NCI-H2171 treated with DMSO at 0.1 percent for 48 hours (cell line): ENCODE measurements at places on chromosomes 4 and X.

- no peak for DNase-seq
Observed at GRCh38 chrX:20463296-20464075, 196.8 kb upstream of the RPS6KA3 start.

DNA sequence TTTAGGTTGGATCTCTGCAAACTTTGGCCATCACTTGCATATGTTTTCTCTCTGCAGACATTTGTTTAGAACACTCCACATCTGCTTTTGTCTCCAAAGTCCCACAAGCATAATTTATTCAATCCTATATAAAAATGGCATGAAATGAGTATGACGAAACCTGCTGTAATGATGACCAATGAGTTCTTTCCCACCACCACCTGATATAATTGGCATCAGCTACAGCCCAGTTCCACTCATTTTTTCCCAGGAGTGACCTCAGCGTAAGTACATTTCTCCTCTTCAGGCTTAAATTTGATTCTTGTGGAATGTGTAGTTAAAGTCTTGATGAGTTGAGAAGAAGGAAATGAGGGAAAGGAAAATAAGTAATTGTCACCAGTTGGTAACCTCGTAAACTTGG, 205.1 kb downstream of the AWAT2 start:
- no peak for DNase-seq

- DNase-seq, result no peak
Observed at GRCh38 chrX:8586953-8587352, 122.3 kb downstream of the VCX3B start.

GRCh38 chr4:138562544-138562991, 320.4 kb upstream of the SLC7A11 start:
- no peak for DNase-seq

GRCh38 chr4:174490451-174490961, 31.8 kb downstream of the HPGD start:
- no peak for DNase-seq

DNA sequence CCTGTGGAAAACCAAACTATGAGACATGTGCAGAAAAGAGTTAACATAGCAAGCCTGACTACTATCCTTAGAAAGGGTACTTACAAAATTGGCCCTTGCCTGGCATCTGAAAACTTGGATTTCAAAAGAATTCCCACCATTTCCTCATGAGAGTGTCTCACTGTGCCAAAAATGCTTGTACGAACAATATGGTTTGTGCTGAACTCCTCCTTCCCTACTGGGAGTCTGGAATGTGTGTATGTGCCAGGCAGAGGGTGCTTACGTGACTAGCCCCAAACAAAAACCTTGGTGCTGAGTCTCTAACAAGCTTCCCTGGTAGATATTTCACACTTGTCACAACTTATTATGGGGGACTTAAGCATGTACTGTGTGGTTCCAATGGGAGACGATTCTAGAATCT, 81.7 kb upstream of the GIMD1 start:
- no peak for DNase-seq

- no peak for DNase-seq
Observed at GRCh38 chrX:29297171-29297800, 710.0 kb downstream of the IL1RAPL1 start.

DNA sequence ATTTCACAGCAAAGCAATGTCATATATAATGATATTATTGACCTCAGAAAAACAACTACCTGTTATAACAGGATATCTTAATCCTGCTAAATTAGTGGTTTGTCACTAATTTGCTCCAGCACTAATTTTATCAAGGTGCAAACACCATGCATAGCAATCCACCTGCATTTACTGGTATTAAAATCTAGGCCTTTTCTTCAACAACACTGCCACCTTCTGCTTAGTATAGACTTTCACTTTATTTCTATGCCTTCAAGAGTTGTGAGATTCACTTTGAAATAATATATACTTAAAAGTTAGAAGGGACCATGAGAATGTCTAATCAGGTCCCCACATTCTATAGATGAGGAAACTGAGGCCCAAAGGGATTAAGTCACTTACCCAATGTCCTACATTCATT, 82.1 kb upstream of the IQCM start:
- peak; percentile 30 for DNase-seq

GRCh38 chr4:13611283-13611842, 16.2 kb downstream of the BOD1L1 start:
- no peak for DNase-seq

- DNase-seq, result no peak
Observed at GRCh38 chr4:3829956-3830773, 64.0 kb downstream of the ADRA2C start.

- DNase-seq, result peak; percentile 53
Observed at GRCh38 chrX:80876877-80877276, 67.2 kb upstream of the BRWD3 start.

DNA sequence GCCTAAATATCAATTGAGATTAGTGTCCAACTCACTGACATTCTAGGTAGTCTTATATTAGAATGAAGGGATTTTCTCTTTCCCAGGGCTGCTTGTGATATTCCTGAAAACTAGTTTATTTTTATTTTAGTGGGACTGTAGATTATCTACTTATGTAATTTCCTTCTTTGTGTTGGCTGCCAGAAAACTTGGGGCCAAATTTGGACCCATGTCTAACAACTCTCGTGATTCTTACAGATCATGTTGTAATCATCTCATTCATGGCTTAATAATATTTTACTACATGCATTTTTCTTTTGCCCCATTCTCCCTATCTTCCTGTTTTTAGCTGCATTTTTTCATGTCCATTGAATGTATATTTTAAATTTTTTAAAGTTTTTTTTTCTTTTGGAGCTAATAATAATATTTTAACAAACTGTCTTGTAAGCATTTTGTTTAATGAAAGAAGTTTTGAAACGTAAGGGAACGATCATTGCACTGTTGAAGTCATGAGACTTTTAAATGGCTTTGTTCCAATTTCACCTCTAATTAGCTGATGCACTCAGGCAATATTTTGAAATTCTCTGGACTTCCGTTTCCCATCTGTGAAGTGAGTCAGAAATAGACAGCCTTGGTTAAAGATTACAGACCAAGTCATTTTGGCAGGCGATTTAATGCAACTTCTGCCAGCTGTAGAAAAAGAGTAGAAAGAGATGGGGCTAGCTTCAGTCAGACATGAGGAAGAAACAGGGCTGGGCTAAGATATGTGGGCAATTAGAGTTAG, 14.3 kb upstream of the TDO2 start:
- DNase-seq, result no peak

DNA sequence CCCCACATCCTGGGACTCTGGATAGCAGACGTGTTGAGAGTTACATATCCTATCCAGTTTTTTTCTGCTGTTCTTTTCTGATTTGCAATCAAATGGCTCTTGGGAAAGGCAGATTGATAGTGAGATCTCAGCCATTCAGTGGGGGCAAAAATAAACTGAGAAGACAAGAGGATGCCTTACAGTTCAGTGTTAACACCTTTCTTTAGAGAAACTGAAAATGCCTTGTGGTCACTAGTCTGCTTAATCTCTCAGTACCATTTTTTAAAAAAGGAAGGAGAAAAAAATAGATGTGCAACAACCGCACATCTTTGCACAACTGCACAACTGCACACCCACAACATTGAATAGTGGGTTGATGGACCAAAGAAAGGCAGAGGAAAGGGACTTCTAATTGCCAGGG, 109.3 kb downstream of the ARHGEF9 start:
- DNase-seq, result no peak

DNA sequence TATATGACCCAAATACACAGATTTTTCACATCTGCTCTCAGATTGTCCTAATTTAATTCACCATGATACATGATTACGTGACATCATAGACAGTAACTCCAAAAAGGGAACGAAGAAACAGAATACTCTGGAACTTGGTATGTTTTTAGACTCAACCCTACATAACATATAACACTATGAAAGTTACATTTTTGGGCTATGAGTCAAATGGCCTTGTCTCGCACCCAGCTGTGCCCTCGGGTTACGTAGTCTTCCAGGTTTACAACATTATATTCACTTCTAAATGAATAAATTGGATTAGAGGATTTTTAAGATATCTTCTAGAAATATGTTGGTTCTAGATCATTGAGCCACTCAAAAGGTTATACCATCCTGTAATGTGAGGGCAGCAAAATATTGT, 2089.6 kb upstream of the TENM3 start:
- no peak for DNase-seq

GRCh38 chr4:28351102-28351501, 1490.5 kb downstream of the STIM2 start:
- DNase-seq, result no peak

GRCh38 chr4:41369680-41370079, 113.0 kb downstream of the UCHL1 start:
- DNase-seq, result peak; percentile 6

GRCh38 chrX:102712216-102712966, at the start of gene GPRASP2:
GPRASP2 (plus strand) TSS chrX:102712448; CDS start chrX:102714870, 2,422 bp downstream.
- DNase-seq, result peak; percentile 1

GRCh38 chr4:128349921-128350320, 62.3 kb upstream of the PGRMC2 start:
- DNase-seq, result no peak

DNA sequence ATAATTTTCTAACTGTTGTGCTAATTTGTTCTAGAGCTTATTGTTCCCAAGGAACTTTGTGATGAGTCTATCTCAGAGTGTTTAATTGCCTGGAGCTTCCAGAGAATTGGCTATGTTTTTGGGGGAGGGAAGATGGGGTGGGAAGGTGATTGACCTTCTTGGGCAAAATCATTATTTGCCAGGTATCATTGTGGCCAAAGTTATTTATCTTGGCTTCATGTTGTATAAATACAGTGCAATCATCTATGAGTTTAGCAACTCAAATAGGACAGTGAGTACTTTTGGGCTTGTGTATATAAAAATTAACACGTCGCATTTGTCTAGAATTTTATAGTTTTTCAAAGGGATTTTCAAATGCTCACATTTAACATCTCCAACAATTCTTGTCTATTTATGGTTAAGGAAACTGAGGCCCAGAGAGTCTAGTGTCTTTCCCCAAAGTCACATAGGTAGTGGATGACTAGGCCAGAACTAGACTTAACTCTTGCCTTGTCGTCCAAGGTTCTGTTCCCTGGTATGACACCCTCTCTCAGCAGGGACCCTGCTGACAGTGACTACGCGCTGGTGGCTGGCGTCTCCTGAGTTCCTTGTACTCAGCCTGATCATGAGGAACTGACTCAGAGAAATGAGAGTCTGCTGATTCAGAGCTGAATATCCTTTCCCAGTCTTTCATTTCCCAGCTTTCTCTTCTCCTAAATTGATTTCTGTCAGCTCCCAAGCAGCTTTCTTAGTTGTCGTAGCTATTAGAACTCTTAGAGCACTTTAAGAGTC, 27.7 kb downstream of the FNIP2 start:
- DNase-seq, result no peak

- DNase-seq, result no peak
Observed at GRCh38 chr4:3268395-3269104, 19.6 kb downstream of the MSANTD1 start.

DNA sequence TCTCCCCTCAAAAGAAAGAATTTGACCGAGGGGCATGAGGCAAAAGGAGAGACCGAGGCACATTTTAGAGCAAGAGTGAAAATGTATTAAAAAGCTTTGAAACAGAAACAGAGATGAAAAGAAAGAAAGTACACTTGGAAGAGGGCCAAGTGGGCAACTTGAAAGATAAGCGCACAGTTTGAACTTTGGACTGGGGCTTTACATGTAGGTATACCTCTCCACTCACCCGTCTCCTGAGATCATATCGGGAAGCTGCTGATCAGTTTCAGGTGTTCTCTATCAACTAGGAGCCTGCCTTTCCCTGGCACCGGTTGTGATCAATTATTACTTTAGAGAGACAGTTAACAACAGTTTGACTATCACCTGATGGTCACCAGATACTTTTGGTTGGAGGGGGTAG, 2666.5 kb downstream of the ARAP2 start:
- DNase-seq, result no peak

DNA sequence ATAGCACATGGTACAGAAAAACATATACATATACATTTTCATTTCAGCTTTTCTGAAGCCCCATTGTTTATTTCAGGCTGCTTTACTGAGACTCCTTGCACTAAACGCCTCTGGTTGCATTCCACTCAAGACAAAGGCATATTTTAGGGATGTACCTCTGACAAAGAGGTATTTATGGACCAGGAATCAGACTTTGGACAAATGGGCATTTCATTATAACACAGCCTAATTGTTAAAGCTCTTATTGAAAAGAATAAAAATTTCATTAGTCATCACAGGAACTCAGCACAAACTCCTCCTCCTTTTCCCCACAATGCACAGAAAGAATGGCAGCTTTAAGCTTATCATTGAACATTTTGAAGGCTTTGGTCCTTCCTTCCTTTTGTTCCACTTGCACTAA, 62.9 kb upstream of the UGT8 start:
- no peak for DNase-seq

DNA sequence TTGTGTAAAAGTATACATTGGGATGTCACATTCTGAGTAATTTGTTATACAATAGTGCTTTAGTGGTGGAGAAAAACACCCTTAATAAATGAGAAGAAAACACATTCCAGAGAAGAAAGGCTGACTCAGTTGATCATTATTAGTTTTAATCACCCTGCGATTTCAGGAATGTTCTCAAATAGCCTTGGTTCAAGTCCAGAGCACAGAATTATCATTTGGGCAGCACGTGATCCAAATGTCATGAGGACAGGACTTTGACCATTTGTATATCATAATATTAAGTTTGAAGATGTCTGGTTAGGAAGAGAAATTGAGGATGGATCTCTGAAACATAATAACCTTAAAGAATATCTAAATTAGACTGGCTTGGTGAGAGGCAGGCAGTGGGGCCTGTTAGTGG, 1434.3 kb upstream of the TENM3 start:
- DNase-seq, result no peak

DNA sequence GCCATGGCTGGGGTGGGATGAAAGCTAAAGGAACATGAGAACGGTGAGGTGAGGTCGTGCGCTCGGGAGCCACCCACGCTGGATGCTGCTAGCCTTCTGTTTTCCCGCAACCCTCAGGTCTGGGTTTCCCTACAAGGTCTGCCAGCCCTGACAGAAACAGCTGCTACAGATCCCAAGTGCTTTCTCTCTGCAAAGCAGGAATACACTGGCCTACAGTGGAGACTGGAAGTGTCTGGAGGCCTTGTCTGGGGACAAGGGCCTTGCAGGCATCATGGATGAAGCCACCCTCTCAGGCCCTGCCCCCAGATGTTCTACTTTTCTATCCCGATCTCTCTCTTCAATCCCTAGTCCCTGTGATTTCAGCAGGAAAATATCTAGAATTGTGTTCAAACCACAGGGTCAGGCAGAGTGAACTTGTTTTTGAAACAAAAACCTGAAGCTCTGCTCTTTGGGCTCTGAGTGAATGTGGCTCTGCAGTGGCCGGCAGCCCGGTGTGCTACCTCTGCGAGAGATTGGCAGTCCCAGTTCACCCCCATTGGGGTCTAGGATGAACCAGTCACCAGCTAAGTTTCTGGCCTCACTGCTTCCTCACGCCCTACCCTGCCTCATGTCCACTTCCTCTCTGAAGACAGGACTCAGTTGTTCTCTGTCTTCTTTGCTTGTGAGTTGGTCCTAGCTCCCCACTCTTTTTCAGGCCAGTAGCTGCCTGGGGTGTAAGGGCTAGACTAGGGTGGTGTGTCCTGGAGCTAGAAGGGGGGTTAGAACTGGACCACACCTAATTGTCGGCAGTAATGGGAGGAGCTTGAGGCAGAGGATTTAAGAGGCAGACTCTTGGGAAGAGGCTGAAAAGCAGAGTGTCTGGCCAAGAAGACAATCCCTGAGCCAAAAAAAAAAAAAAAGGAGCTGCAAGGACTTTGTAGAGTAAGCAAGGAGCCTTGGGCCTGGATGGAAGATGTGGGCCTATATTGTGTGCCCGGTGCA, 89.6 kb downstream of the RTL5 start:
- DNase-seq, result peak; percentile 6
